ENCODE measurements at places on chromosomes 3 and 15.

- DNase-seq: no peak
Observed at GRCh38 chr15:29139540-29140459, 129.8 kb downstream of the NSMCE3 start.

DNA sequence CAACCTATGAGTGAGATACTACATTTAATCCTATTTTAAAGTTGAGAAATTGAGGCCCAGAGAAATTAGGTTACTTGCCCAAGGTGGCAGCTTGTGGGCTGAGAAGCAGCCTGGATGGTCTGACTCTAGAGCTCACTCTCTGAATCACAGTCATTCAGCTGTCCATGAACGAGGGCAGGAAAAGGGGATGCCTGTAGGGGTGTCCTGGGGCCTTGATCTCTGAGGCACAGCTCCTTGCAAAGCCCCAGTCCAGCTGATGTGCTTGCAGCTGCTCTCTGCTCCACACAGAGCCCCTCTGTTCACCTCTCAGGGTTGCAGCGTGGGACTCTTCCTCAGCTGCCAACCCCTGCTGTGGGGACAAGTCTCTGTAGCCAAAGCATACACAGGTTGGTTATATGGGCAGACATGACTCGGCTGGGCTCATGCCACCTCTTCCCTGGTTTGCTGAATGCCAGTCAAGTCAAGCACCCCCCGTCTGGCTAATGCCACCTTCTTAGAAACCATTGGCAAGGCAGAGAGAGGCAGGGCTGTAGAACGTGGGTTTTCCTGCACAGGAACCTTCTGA lies 56.8 kb downstream of the GASK1A start:
- DNase-seq: no peak

GRCh38 chr3:133894353-133895207 lies 1.1 kb downstream of the RAB6B start:
- DNase-seq: no peak

DNA sequence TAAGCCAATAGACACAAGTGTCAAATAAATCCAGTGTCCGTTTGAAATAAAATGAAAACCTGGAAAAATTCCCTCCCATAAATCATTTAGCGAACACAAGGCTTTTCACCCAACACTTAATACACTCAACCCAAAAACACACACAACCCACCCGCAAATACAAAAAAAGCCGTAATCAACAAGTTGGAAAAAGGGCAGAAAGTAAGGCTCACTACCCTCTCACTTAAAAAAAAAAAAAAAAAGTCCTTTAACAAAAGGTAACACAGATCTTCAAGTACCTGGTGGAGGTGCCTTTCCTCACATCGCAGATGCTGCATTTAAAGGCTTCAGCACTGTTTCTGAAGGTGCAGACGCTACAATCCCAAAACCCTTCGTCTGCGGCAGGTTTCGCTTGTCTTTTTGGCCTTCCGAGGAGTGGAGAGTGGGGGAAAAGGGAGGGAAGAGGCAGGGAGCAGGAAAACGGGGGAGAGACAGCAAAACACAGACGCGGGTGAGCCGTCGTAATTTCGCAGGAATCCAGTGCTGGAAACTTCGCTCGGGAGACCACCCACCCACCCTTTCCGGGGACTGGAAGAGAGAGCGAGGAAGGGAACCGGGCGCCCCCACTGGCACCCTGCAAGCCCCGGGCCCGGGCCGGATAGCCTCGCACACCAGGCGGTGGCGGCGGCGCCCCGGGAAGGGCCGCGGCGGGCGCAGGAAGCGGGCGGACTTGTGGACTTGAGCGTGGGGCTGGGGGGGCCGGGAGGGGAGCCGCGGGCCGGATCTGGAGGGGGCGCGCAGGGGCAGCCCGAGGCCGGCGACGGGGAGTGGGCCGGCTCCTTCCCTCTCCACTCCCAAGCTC lies 401.8 kb downstream of the SHQ1 start:
- peak; percentile 30 for DNase-seq

- DNase-seq: no peak
Observed at GRCh38 chr3:152219216-152219615, 49.5 kb upstream of the MBNL1 start.

DNA sequence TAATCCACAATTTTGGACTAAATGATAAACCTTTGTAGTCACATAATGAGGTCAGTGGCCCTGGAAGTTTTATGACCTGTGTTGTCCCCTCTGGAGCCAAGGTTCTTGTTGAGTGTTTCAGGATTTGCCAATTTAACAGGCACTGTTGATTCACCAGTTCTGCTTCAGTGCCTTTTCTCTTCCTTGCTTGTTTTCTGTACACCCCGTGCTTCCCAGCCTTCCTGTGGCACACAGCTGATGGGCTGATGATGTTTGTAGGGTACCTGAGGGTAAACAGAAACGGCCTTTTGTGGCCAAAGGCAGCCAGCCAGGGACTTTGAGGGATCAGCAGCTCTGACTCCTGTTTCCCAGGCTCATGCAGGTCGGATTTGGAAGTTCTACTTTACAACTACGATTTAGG lies 13.3 kb downstream of the GYG1 start:
- DNase-seq: peak; percentile 75

All from LHCN-M2 (cell line).